Erythroblast (primary cell): ENCODE measurements at places on chromosomes 2 and 18.
A peak's percentile ranks its signal among the peaks of the same experiment; 100 is the strongest.

- no peak for DNase-seq
Measured at GRCh38 chr2:132824716-132825115, 154.7 kb upstream of the LYPD1 start.

- DNase-seq, result peak; percentile 34
Measured at GRCh38 chr2:230814616-230815015, 50.1 kb upstream of the ITM2C start.

DNA sequence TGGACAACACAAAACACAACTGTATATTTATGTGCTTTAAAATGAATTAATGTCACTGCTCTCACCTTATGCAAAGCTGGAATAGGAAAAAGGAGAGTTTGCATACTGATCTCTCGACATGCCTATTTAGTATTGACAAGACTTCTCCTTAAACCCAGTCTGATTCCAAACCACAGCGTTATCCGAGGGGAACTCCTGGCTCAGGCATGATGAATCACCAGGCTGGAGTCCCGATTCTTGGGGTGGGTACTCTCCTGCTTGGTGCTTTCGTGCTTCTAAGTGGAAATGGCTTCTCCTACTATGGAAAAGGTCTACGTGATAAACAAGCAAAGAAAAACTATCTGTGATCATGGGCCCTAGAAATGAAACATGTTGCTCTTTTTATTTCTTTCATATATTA, 88.9 kb upstream of the SLC35G4 start:
- DNase-seq, result no peak

DNA sequence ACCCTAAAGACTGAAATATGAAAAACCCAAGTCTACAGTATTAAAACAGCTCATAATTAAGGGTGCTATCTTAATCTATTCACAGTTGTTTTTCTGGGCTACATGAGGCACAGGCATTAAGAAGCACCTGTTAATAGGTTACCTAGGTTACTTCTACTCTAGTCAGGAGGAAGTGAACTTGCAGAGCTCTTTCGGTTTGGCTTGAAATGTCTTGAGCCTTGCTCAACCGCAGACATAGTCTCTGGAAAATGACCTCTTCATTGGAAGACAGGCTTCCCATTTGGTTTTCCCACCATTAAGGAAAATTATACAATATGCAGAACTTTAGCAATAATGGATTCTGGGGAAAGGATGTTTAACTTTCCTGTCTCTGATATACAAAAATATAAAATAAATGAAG, 142.3 kb upstream of the KCNJ3 start:
- DNase-seq, result no peak

GRCh38 chr2:167401309-167401708, 513.0 kb downstream of the XIRP2 start:
- DNase-seq, result no peak

GRCh38 chr2:204982303-204982702, 437.0 kb downstream of the PARD3B start:
- DNase-seq, result peak; percentile 39

DNA sequence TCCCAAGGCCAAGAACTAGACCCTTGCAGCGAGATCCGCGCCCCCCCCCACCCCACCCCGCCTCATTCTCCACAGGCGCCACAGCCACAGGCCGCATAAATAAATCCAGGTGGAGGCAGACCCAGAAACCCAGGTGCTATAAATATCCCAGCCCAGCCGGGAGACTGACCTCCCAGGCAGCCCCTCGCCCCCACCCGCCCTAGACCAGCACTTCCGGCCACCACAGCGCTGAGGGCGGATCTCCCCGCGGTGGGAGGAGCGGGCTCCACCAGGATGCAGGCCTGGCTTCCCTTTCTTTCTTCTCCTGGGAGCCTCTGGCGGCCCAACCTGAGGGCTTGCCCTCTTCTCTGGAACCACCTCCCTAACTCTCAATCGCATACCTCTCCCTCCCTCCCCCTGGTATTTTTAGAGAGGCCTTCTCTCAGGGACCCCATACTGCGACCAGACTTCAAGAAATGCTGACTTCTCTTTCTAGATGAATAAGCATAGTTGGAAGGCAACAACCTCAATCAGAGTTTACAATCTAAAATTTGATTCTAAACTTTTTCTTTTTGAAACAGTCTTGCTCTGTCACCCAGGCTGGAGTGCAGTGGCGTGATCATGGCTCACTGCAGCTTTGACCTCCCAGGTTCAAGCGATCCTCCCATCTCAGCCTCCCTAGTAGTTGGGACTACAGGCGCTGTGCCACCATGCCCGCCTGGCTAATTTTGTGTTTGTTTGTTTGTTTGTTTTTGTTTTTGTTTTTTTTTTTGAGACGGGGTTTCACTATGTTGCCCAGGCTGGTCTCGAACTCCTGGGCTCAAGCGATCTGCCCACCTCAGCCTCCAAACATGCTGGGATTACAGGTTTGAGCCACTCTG, 55.0 kb downstream of the PKDCC start:
- DNase-seq, result no peak

- no peak for DNase-seq
Measured at GRCh38 chr18:44627280-44627679, 53.4 kb upstream of the SETBP1 start.

GRCh38 chr2:228181098-228182019, at the start of gene SPHKAP:
SPHKAP (minus strand) TSS chr2:228181687; CDS start chr2:228181598, 89 bp downstream.
- no peak for DNase-seq

- DNase-seq, result no peak
Measured at GRCh38 chr2:168612719-168613118, 156.6 kb downstream of the CERS6 start.

DNA sequence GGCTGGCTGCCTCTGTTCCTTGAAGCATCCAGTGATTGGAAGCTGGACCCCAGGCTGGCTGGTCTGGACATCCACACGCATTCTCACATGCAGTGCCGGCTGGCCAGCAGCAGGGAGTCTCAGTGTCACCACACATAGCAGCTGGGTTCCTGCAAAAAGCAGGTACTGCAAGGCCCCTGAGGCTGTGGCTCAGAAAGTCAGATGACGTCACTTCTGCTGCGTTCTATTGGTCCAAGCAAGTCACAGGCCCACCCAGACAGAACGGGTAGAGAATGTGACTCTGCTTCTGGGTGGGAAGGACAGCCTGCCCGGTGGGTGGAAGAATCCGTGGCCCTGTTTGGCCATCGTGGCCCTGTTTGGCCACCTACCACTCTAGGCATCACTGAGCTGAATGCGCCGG, 51.3 kb upstream of the SPP2 start:
- DNase-seq, result no peak

- no peak for DNase-seq
Measured at GRCh38 chr2:195815083-195815482, 158.1 kb downstream of the SLC39A10 start.

- no peak for DNase-seq
Measured at GRCh38 chr2:120820263-120820952, 84.7 kb downstream of the GLI2 start.

DNA sequence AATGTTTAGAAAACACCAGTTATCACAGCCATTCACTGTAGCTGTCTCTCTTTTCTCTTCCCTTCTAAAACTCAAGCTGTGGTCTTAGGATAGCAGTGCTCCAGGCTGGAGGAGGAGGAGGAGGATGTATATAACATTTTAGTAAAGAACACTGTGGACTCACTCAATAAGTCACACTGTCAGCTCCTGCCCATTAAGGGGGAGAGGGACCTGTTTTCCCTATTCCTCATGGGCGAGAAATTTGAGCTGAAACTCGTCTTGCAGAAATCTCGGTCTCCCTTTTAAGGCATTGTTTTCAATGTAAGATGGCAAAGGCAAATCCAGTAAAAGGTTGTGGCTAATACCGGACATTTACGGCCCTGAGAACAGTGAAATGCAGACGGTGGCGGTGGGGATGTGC, 114.8 kb upstream of the ZNF236 start:
- DNase-seq, result no peak

DNA sequence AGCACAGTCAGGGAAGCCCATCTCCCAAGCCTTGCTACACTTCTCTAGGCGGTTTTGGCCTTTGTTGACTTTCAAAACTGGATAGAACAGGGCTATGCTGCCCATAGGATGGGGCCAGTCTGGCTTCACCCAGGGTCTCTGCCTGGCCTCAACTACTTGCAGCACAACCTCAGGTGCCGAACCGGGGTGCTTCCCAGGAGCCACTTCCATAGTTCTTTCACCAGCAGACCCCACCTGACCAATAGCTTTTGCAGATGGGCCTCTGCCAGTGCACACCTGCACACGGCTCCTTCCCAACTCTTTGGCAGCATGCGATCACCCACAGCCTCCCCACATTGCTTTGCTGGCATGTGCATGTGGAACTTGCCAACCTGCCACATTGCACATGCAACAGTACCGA, 331.6 kb downstream of the CPS1 start:
- DNase-seq, result no peak

- DNase-seq, result no peak
Measured at GRCh38 chr2:11652553-11652952, 17.4 kb downstream of the NTSR2 start.

DNA sequence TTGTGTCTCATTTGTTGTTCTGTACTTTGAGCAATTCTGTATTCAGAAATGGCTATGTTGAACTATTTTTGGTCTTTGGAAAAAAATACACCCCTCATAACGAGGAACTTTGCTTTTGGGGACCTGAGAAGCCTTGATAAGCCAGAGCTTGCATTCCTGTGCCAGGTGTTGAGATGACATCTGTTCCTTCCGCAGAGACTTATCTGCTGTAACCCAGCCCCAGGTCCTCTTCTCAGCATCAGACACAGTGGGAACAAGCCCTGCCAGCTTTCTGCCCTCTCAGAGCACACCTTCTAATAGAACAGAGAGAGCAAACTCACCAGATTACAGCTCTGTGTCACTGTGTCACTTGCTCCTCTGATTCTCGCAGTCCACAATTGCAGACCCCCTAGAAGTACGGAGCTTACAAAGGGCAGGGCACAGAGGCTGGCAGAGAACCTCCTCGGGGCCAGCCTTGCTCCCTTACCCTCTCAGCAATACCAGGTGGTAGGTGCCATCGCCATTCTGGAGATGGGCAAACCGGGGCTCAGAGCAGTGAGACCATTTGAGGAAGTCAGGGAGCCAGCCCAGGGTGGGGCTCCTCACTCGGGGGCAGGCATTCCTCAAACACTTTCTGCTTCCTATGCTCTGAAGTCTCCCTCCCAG, 97.4 kb downstream of the DDX1 start:
- no peak for DNase-seq

- DNase-seq, result no peak
Measured at GRCh38 chr2:241728627-241729026, 5.8 kb upstream of the D2HGDH start.

GRCh38 chr2:105411720-105412407, 13.0 kb upstream of the FHL2 start:
- no peak for DNase-seq

DNA sequence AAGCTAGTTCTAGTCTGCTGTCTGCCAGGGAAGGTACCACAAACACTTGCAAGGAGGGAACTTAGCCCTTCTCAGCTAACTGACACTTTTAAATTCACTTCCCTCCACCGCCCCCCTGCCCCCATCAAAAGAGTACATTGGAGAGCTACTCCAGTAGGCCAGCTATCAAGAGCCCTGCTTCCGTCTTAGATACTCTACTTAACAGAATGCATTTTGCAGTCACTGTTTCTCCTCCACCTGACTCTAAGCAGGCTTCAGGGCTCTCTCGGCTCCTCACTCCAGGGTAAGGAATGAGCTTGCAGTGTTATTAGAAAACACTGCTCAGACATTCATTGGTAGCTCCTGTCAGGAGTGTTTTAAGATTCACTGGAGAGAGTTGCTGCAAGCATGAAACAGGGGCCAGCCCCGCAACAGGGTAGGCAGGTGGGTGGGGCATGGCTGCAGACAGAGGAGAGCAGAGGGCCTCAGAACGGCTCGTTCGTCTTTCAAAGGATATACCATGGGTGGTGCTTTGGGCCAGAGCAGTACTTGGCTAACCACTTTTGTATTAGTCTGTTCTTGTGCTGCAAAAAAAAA, 35.3 kb upstream of the PDCL3 start:
- DNase-seq, result no peak

DNA sequence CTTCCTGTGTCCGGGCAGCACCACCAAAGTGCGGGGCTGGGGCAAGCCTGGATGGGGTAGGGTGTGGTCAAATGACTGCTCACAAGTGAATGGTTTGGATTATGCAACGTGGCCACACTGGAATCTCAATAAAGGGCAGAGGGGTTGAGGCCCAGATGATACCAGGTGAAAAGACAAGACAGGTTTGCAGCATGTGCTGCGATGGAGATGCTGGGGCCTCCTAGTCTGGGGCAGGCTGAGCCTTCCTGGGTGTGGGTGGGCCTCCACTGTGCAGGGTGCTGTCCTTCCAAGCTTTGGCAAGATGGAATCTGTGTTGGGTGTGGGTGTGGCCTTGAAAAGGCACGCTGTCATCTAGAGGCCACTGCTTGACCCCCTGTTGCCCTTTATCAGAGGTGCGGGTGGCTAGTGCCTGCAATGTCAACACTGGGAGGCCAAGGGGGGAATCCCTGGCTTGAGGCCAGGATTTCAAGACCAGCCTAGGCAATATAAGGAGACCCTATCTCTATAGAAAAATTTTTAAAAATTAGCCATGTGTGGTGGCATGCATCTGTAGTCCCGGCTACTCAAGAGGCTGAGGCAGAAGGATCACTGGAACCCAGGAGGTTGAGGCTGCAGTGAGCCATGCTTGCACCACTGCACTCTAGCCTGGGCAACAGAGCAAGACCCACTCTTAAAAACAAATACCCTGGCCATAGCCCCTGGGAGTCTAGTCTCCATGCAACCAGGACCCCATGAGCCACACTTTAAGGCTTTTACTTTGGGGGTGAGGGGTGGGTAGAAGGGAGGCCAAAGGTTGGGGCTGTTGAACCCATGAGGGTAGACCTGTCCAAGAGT, 13.8 kb downstream of the RRM2 start:
- DNase-seq, result peak; percentile 56

DNA sequence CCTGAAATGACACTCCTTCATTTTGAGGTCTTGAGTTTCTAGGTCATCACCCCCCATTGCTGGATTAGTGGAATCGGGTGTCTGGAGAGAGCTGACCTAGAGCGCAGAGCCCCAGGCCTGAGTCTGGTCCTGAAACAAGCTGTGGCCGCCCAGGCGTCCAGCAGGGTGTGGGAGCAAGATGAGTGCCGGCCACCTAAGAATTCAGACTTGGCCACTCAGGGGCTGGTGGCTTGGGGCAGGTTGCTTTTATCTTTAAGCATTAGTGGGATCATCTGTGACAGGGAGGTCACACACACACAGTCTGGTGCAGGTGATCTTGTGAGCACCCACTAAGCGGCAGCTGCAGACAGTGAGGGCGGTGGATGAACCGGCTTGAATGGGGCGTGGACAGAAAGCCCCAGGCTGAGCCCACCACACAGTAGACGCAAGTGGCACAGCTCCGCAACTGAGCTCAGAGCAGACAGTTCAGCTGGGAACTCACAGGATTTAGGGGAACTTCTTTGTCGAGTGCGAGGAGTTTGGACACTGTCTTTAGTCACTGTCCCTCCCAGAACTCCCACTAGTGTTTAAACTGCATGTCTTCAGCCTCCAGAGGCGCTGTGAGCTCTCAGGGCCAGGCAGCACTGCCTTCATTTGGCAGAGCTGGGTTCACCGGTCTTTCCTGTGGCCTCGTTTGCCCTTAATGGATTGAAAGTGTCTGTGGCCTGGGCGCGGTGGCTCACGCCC, 21.5 kb downstream of the ITGB1BP1 start:
- DNase-seq, result no peak

DNA sequence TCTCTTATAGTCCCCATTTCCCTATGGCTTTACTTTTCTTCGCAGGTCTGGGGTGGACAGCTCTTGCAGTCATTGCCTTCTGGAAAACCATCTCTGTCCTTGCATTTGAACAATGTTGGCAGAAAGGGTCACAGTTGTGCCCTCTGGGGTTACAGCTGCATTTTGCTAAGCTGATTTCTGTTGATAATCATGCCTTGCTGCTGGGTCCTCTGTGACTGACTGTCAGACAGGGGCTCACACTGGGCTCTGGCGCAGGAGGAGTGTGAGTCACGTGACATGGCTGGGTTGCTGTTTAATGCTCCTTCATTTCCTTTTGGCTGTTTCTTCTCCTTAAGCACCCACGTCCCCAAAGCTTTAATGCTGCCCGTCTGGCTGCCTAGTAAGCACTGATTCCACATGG, 196.6 kb upstream of the LHCGR start:
- DNase-seq, result no peak
